ENCODE measurements at places on chromosomes 6 and 20.

DNA sequence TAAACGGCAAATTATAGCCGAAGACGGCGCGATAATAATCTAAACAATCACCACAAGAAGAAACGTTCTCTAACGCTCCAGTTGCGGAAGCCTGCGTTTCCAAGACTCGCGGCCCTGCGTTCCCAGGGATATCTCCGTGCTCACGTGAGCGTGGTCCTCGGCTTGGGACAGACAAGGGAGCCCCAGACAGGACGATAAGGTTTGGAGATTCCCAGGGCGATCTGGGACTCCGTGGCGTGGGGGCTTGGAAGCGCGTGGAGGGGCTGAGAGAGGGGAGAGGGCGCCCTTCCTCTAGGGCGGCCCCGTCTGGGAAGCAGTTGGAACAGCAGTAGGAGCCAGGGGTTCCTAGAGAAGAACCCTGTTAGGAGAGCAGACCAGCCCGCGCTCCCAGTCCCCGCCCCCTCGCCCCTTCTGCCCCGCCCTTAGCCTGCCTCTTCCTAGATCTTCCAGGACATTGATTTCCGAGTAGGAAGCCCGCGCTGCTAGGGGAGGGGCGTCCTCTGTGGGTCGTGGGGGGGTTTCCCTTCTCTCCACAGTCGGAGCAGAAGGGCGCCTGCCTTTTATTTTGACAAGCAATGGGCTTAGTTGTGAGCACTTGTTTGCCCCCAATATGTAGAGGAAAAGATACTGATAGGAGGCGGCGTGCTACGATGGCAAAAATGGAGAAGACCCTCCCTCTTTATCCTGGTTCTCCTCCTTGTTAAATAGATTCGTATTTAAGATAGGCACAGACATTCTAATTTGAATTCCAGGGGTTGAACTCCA lies 10.6 kb downstream of the NRN1 start:
- DNase-seq: peak; percentile 64

DNA sequence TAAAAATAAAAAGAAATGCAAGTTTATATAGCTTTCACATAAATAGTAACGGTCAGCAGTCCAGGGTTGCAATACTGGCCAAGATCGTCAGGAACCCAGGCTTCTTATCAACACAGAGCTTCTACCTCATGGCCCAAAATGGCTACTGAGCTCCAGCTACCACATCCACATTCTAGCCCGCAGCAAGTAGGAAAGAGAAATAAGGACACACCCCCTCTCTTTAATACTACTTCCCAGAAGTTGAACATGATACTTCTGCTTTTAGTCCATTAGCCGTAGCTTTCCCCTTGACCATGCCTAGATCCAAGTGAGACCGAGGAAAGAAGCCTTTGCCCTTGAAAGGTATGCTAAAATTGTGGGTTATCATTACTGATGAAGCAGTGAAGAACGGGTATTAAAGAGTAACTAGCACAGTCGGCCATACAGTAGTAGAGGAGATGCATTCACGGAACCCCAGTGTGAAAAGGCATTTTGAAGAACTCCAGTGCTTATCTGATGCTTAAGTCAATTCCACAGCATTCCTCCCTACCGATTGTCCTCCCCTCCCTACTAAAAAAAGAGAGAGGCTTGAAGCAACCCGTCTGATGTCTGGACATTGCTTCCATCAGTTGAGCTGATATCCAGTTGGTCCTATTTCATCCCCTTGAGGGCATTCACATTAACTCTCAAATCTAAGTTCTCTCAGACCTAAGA lies 226.9 kb upstream of the RREB1 start:
- no peak for DNase-seq

DNA sequence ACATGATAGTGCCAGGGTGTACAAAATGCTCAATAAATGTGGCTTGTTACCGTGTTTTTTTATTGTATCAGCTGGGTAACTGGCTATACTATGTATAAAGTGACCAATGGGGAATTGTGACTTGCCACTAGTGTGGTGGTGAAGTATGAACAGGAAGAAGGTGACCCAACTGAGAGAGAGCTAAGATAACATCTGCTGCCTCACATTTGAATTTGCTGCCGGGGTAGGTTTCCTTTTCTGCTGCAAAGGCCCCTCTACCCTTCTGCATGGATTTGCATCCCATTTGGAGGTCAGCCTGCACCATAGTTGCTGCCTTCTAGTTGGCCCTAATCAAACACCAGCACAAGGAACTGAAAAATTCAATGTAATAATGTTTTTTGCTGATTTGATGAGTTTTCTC lies 24.1 kb downstream of the IL17A start:
- DNase-seq: no peak

DNA sequence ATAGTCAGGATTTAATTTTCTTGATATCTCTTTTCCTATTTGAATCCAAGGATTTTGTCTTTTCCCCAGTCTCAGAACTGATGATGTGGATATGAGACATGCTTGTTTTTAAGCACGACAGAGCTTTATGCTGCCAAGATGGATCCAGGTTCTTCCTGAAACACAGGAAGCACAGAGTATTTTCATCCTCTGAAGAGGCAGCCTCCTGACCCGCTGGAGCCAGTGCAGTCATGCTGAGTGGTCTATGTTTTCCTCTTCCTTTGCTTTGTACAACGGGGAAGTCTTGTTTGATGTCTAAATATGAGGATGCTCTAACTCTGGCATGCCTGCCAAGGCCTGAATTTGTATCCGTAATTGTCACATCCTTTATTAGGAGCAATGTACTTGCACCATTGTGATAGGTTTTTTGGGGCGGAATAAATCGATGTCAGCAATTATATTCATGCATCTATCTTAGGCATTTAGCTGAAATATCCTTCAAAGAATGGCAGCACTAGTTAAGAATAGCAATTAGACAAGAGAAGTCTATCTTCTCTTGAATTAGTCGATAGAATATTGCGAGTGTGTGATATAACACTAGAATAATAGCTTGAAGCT lies 407.1 kb upstream of the JAG1 start:
- DNase-seq: no peak

DNA sequence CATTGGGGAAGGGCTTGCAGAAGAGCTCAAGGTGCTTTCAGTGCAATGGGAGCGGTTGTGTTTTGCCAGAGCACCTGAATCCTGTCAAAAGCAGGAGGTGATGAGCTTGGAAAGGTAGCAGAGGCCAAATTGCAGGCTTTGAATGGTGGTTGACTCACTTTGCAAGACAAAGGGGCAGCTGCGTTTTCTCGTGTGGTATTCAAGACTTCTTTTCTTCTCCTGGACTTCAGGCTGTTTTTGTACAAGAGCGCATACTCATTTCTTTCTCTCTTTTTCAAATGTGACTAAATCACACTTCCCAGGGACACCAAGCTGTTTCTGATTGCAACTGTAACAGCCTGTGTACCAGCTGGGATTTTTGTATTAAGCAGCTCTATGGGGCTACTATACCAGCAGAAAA lies 32.3 kb downstream of the GHRH start:
- DNase-seq: no peak
